ENCODE measurements at places on chromosomes 5 and 9. TPM values are rescaled to one million over a fixed set of nuclear protein-coding genes. Genes with fewer than 3 reads are reported as not detected.

Gene NKD2
- 0.12 TPM for polyA plus RNA-seq

Gene LCN12
- 1.5 TPM for polyA plus RNA-seq

Gene PPIC
- not detected for polyA plus RNA-seq

Gene IL3
- not detected for polyA plus RNA-seq

Gene CNTNAP3B
- polyA plus RNA-seq = not detected

Gene ZNF618
- polyA plus RNA-seq = 1.9 TPM

Gene PCDHB16
- polyA plus RNA-seq = not detected

Gene CSF1R
- polyA plus RNA-seq = 2.5 TPM

Gene CDC20B
- not detected for polyA plus RNA-seq

Gene NRG2
- polyA plus RNA-seq = 0.09 TPM

Gene ARL14EPL
- 0.17 TPM for polyA plus RNA-seq

Gene CCNI2
- polyA plus RNA-seq = 0.04 TPM

Gene FREM1
- not detected for polyA plus RNA-seq

Gene GADD45G
- polyA plus RNA-seq = 4.3 TPM

Gene FSTL4
- polyA plus RNA-seq = 0.31 TPM

Gene PCDHB2
- 0.07 TPM for polyA plus RNA-seq

DNA sequence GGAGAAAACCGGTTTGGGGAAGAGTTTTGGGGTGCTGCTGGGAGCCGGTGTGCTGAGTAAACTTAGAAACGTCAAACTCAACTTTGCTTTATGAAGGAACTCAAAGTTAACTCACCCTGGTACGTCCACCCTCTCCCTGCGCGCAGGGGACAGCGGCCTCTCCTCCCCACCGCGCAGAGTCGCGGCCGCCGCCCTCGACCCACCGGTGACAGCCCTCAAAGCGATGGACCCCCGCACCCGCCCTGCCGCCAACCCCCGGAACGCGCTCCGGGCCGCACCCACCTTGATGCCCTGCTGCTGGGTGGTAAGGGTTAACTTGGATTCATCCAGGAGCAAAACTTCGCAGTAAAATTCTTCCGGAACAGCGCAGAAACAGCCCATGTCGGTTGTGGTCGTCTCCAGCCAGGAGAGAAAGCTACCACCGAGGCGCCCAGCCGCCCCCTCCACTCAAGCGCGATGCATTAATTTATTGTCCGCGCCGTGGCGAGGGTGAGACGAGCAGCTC, 366 bp downstream of the EPB41L4A start:
- peak; percentile 50 for DNase-seq

GRCh38 chr5:142466195-142466971, 141.6 kb upstream of the SPRY4 start:
- no peak for DNase-seq

GRCh38 chr5:119302916-119303897, 52.6 kb upstream of the TNFAIP8 start:
- no peak for DNase-seq

GRCh38 chr9:130117816-130118632, 54.2 kb upstream of the NCS1 start:
- no peak for DNase-seq

GRCh38 chr5:169591636-169592035, 8.1 kb downstream of the SPDL1 start:
- no peak for DNase-seq

GRCh38 chr9:33466565-33467495, 6.9 kb downstream of the NOL6 start:
- peak; percentile 64 for DNase-seq

DNA sequence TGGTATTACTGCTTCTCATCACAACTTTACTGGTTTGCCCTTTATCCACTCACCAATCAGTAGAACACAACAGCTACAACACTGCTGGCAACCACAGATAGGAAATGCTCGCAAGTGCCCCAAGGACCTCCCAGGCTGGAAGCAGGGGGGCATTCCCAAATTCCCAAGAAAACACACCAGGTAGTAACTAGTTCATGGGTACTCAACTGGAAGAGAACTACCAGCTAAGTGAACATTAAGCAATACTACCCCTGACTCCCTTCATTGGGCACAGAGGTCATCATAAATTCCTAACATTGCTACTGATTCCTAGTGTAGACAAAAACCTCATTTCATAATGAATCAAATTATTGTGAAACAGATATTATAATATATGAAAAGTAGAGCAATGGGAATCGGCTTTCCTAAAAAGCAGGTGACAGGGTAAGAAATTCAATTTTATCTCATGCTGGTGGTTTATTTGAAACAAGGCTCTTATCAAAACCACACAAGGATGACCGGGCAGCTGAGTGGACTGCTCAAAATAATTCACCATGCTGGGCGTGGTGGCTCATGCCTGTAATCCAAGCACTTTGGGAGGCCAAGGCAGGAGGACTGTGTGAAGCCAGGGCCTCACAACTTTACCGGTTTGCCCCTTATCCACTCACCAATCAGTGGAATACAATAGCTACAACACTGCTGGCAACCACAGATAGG, 81.6 kb downstream of the TLE1 start:
- DNase-seq = no peak

- no peak for DNase-seq
These were observed 746.7 kb upstream of the TYRP1 start for GRCh38 chr9:11946531-11946930.

DNA sequence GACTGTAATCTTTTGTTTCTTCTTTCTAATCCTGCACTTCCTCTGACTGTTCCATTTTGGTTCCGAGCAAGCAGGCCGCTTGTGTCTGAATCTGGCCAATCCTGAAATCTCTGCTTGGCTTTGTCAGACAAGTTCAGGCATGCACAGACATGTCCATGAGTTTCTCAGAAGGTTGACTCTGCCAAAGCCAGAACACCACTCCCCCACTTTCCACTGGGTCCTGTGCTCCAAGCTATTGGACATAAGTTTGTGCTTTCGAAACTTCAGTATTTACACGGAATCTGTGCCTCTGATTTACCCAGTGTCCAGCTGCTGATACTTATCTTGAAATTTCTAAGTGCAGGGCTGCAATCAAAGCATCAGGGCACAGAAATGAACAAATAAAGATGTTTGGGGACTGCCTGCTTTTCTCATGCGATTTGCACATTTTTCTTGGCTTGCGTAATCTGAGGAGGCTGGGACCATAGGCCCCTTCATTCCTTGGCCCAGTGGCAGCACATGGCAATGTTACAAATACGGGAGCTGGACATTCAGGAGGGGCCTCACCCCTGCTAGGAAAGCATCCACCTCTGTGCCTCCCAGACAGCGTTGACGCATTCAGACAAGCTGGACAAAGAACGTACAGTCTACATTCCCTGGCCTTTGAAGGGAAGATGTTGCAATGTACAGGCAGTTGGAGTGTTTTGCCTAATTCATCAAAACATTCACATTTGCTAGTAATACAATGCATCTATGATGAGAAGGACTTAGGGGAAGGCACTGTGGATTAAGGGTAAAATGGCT, 209.2 kb upstream of the PAPPA start:
- DNase-seq = no peak

GRCh38 chr5:12911156-12911555, 1006.9 kb upstream of the CTNND2 start:
- DNase-seq = no peak

GRCh38 chr5:72569408-72569944, 62.3 kb upstream of the ZNF366 start:
- no peak for DNase-seq

DNA sequence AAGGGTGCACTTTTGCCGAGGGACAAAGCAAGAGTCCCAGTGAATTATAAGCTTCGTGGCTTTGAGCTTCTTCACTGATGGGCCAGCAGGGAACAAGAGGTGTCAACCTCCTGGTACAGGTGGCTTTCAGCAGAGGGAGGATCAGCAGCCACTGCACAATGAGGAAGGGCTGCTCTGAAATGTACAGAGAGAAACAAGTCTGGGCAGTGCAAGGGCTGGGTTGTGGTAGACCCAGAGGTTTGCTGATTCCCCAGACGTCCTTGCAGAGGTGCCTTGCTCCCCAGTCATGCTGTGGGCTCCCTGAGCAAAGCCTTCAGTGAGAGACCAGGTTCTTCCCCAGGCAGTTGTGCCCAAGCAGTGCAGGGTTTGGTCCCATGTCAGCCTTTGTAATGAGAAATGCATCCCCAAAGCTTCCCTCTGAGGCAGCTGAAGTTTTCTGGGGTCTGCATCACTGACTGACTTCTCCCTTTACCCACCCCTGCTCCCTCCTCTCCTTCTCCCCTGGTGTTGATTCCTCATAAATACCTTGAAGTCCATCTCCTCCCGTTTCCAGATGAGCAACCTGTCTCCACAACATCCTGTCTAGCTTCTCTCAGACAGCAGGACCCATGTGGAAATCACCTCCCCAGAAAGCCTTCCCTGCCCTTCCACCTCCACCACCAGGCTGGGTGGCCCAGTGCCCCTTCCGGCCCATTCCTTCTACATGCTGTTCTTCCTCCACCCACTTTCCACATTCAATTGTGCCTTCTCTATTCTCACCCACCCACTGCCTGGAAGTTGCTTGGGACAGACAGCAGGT, 599.6 kb upstream of the ADAMTS16 start:
- DNase-seq = no peak

DNA sequence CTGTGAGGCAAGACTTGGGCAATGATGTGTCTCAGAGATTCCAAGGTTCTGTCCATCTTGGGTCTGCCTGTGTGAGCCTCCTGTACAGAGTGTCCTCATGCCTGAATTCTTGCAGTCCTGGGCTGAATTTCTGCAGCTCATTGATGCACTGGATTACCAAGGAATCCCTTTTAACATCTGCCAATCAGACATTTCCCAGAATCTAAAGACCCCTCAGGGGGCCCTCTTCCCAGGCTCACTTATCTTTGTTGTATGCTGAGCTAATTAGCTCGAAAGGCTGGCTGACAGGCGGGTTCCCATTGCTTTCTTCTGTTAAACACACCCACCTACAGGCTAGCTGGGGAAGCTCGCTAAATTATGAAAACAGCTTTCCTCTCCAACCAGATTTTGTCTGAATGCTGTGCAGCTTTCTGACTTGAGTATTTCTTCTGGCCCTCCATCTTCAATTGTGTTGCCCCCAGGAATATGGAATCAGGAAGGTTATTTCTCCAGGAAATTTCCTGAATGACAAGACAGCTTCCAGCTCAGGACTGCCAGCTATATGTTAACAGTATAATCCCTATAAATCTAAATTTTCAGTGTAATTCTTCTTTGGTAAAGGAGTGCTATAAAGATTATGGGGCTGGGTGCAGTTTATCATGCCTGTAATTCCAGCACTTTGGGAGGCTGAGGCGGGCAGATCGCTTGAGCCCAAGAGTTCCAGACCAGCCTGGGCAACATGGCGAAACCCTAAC, at the start of gene LIX1:
TSS of gene LIX1 (minus strand) at position 91 of the 734 bp plus-strand sequence. CDS start at position 56, 35 bp downstream.
- DNase-seq = peak; percentile 34

- DNase-seq = no peak
These were observed 64.7 kb downstream of the CRB2 start for GRCh38 chr9:123420592-123421111.
